SJCRH30 (cell line): ENCODE measurements at places on chromosomes 2 and 18. TPM values are rescaled to one million over a fixed set of nuclear protein-coding genes. Genes with fewer than 3 reads are reported as not detected.

Gene SRBD1
- 33.3 and 38.0 TPM in 2 replicates for total RNA-seq

Gene RAB6C
- not detected in 2 replicates for total RNA-seq

Gene COPS9
- total RNA-seq, result 265 and 304 TPM in 2 replicates

Gene ID2
- total RNA-seq, result 15.8 and 17.6 TPM in 2 replicates

Gene PECR
- total RNA-seq, result 20.5 and 21.0 TPM in 2 replicates

Gene RESP18
- not detected in 2 replicates for total RNA-seq

Gene CCBE1
- not detected in 2 replicates for total RNA-seq

Gene LINC00305
- total RNA-seq, result not detected in 2 replicates

Gene TMEM127
- 16.2 and 17.9 TPM in 2 replicates for total RNA-seq

- H3K36me3 ChIP-seq, result no peaks in the 10 kb centered on the region
- H3K4me1 ChIP-seq, result 0 out of 2 replicates have a peak, but pooled peaks cover 3% of the 10 kb centered on the region
- no peak overlapping the region for H3K27ac ChIP-seq
- DNase-seq, result no peak
- H3K4me3 ChIP-seq, result no peak overlapping the region
- no peaks in the 10 kb centered on the region for H3K27me3 ChIP-seq
These were observed 156.6 kb downstream of the MYCN start for GRCh38 chr2:16096962-16097361.

GRCh38 chr2:55482186-55482884 lies 37.2 kb upstream of the CFAP36 start:
- H3K36me3 ChIP-seq, result no peaks in the 10 kb centered on the region
- no peaks in the 10 kb centered on the region for H3K27me3 ChIP-seq
- H3K4me3 ChIP-seq, result no peak overlapping the region
- DNase-seq, result peak; percentile 85
- H3K27ac ChIP-seq, result peak overlapping the region; percentile 13; the same call in 1 of the 2 replicates
- H3K4me1 ChIP-seq, result peaks cover 5% of the 10 kb centered on the region

DNA sequence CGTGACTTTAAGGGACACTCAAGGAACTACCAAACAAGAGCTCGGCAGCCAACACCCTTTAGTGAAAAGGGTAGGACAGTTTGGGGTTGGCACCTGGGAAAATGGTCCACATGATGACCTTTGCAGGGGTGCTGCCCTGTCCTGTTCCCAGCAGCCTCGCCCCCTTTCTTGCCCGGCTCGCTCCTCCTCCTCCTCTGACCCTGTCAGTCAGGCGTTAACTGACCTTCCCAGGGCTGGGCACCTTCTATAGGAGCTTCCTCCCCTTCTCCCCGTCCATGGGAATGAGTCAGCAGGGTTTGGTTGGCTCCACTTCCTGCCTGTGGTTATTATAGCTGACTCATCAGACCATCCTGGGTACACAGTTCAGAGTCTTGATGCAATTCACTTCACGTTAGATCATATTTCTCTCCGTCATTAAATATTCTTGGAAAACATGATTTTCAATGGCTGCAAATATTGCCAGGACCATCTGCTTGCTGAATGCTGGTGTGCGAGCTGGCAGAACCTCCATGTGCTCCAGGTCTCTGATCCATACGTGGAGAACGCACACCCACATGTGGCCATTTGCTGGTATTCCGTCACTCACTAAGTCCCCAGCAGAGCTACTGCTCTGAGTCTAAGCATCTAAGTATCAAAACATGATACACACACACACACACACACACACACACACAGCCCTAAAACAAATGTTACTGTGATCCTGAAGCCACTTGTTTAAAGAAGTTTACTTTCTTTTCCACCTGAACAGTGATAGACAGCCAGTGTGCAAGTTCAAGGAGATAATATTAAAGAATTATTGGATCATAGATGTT lies 185.0 kb downstream of the ANAPC1 start:
- 0 out of 2 replicates have a peak, but pooled peaks cover 2% of the 10 kb centered on the region for H3K27me3 ChIP-seq
- H3K4me1 ChIP-seq, result peaks cover 4% of the 10 kb centered on the region
- peak overlapping the region; percentile 31 for H3K27ac ChIP-seq
- H3K4me3 ChIP-seq, result peak overlapping the region; percentile 26
- H3K36me3 ChIP-seq, result no peaks in the 10 kb centered on the region
- DNase-seq, result peak; percentile 87

GRCh38 chr2:4012197-4012596 lies 308.8 kb downstream of the DCDC2C start:
- H3K36me3 ChIP-seq, result no peaks in the 10 kb centered on the region
- H3K27me3 ChIP-seq, result no peaks in the 10 kb centered on the region
- H3K4me1 ChIP-seq, result no peaks in the 10 kb centered on the region

DNA sequence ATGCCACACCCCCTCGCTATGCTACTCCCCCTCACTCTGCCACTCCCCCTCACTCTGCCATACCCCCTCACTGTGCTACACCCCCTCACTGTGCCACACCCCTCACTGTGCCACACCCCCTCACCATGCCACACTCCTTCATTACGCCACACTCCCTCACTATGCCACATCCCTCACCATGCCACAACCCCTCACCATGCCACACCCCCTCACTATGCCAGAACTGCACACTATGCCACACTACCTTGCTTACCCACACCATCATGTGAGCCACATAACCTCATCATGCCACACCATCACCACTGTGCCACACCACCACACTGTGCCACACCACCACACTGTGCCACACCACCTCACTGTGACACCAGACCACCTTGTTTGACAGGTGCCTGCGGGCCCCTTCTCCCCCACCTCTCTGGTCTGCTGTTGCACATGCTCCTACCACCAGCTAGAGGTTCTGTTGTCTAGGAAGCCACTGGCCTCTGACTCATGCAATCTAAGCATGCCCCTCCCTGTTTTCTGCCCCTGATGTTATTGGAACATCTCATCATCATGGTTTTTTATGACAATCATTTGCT lies 22.0 kb downstream of the MARCHF4 start:
- no peaks in the 10 kb centered on the region for H3K36me3 ChIP-seq
- H3K4me1 ChIP-seq, result peaks cover 6% of the 10 kb centered on the region
- no peak overlapping the region for H3K27ac ChIP-seq
- DNase-seq, result no peak

GRCh38 chr2:205555566-205556230 lies 126.6 kb upstream of the NRP2 start:
- H3K4me3 ChIP-seq, result no peak overlapping the region
- no peaks in the 10 kb centered on the region; the same call in 1 of the 2 replicates for H3K4me1 ChIP-seq
- DNase-seq, result no peak
- no peak overlapping the region for H3K27ac ChIP-seq
- H3K36me3 ChIP-seq, result no peaks in the 10 kb centered on the region

- no peak overlapping the region for H3K27ac ChIP-seq
- H3K4me1 ChIP-seq, result no peaks in the 10 kb centered on the region
- H3K4me3 ChIP-seq, result no peak overlapping the region
- no peaks in the 10 kb centered on the region for H3K27me3 ChIP-seq
These were observed 8.4 kb downstream of the DSEL start for GRCh38 chr18:67508146-67508545.

DNA sequence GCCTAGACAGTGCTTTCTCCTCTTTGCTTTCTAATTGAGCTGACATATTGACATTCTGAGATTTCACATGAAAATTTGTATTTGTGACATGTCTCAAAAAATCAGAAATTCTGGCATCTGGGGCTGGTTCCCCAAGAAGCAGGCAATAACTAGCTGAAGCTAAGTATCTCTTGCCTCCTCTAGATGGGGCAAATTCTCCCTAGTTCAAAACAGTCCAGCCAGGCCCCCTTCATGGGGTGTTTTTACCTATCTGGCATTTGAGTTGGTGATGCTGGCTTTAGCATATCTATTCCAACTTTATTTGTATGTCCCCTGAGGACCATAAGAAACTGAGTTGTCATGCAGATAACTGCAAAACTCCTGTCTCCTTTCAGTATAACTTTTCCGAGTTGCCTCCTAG lies 39.9 kb downstream of the ARHGAP15 start:
- H3K27ac ChIP-seq, result no peak overlapping the region
- H3K4me1 ChIP-seq, result no peaks in the 10 kb centered on the region

DNA sequence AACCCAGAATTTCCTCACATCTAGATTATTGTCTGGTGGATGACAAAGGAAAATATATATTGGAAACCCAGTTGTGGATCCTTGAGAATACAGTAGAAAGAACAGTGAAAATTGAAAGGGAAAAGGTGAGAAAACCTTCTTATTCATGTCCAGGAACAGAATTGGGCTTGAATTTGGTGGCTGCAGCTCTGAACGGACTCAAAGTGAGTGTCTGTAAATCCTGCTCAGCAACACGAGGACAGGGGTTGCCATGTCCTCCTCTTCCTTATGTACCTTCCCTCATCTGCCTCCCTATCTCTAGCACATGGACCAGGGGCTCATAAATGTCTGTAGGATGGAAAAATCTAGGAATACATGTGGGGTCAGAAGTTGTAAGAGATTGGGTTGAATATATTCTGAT lies 152.2 kb downstream of the RPIA start:
- no peak overlapping the region for H3K27ac ChIP-seq
- no peaks in the 10 kb centered on the region for H3K4me1 ChIP-seq
- H3K27me3 ChIP-seq, result no peaks in the 10 kb centered on the region
- no peak overlapping the region for H3K4me3 ChIP-seq

GRCh38 chr2:176826356-176826755 lies 386.2 kb upstream of the HNRNPA3 start:
- no peak overlapping the region for H3K27ac ChIP-seq
- H3K4me1 ChIP-seq, result no peaks in the 10 kb centered on the region

GRCh38 chr2:159129824-159130223 lies 156.7 kb downstream of the WDSUB1 start:
- H3K4me1 ChIP-seq, result peaks cover 14% of the 10 kb centered on the region
- no peaks in the 10 kb centered on the region for H3K27me3 ChIP-seq
- no peak overlapping the region for H3K4me3 ChIP-seq
- DNase-seq, result no peak
- H3K36me3 ChIP-seq, result no peaks in the 10 kb centered on the region

DNA sequence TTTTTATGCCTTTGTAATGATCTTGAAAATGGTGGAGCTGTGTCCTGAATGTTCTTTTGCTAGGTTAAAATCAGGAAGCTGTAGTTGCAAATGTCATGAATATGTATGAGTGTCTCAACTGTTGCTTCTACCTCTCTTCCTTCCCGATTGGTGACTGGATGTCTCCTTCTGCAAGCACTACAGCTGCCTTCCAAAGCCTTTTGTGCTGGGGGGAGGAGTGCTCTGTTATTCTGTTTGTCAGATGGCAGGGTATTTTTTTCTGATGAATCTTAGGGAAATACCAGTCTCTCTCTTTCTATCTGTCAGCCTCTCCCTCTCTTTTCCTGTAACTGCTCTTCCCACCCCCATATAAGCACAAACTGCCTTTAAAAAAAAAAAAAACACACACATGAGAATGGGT lies 1396.3 kb upstream of the CELF4 start:
- no peaks in the 10 kb centered on the region for H3K27me3 ChIP-seq
- H3K4me3 ChIP-seq, result no peak overlapping the region
- H3K36me3 ChIP-seq, result no peaks in the 10 kb centered on the region
- no peaks in the 10 kb centered on the region for H3K4me1 ChIP-seq

GRCh38 chr18:28063271-28063761 lies 113.6 kb downstream of the CDH2 start:
- no peaks in the 10 kb centered on the region for H3K36me3 ChIP-seq
- H3K27ac ChIP-seq, result no peak overlapping the region
- no peaks in the 10 kb centered on the region for H3K27me3 ChIP-seq

DNA sequence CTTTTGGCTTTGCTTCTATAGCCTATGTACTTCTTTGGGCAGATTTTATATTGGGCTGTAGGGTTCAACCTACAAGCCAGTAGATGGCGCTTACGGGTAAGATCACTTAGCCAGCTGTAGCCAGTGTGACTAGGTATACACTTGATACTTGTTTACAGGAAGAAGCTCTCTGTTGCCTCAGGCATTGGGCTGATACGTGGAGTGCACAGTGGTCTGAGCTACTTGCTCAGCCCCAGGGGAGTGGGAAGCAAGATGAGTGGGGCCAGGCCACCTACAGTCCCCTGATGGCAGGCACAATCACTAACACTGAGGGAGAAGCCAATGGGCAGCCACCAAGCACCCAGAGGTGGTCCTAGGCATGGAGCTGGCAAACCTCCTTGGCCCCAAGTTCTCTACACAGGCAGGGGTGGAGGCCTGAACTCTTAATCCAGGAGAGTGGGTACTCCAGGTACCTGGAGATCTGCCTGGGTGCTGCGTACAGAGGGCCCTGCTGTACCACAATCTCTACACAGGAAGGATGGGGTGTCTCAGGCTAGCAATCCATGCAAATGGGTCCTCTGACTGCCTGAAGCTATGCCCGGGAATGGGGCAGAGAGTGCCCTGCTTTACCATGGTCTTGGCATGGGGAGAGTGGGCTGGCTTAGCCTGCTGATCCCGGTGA lies 122.2 kb downstream of the NCOA1 start:
- no peaks in the 10 kb centered on the region for H3K27me3 ChIP-seq
- H3K27ac ChIP-seq, result no peak overlapping the region
- peaks cover 6% of the 10 kb centered on the region for H3K36me3 ChIP-seq
- H3K4me1 ChIP-seq, result peaks cover 29% of the 10 kb centered on the region

DNA sequence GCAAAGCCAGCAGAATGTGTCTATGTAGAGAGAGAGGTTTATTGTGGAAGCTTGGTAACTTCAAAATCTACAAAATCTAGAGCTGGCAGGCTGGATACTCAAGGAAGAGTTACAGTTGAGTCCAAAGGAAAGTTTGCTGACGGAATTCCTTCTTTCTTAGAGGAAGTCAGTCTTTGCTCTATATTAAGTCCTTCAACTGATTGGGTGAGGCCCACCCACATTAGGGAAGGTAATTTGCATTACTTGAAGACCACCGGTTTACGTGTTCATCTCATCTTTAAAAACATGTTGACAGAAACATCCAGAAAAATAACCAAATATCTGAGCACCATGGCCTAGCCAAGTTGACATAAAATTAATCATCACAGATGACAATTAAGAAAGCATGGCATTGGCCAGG lies 101.5 kb downstream of the TEX51 start:
- H3K27ac ChIP-seq, result no peak overlapping the region
- DNase-seq, result no peak

DNA sequence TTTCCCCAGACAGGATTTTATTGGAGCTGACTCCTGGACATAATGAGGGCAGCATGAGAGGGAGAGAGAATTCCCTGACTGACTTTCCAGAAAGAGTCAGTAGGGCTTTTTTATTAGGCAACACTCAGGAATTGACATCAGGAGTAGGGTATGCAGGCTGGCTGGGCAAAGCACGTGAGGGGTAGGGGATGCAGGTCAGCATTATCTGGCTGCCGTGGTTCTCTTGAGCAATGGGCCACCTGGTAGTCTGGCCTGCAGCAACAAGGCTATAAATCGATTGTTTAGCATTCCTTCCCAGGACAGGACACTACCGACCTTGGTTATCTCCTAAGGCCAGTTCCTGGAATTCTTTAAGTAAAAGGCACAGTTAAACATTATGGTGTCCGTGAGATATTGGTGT lies 160.8 kb upstream of the AGAP1 start:
- H3K4me3 ChIP-seq, result no peak overlapping the region
- no peak overlapping the region for H3K27ac ChIP-seq
- no peak for DNase-seq
- H3K27me3 ChIP-seq, result no peaks in the 10 kb centered on the region
- H3K4me1 ChIP-seq, result peaks cover 15% of the 10 kb centered on the region
- H3K36me3 ChIP-seq, result no peaks in the 10 kb centered on the region

- peak; percentile 7 for DNase-seq
- no peak overlapping the region for H3K27ac ChIP-seq
- no peaks in the 10 kb centered on the region for H3K36me3 ChIP-seq
- H3K4me1 ChIP-seq, result no peaks in the 10 kb centered on the region
- H3K27me3 ChIP-seq, result no peaks in the 10 kb centered on the region
- no peak overlapping the region for H3K4me3 ChIP-seq
These were observed 183.3 kb downstream of the LRP1B start for GRCh38 chr2:141947396-141948114.
